Kidney (tissue), 22 donors: ENCODE measurements at places on chromosomes 4 and X. TPM values are rescaled to one million over a fixed set of nuclear protein-coding genes. Genes with fewer than 3 reads are reported as not detected.
A peak's percentile ranks its signal among the peaks of the same experiment; 100 is the strongest.

- H3K27me3 ChIP-seq, result no peaks in the 10 kb centered on the region
- H3K4me3 ChIP-seq, result no peak overlapping the region
- no peaks in the 10 kb centered on the region for H3K36me3 ChIP-seq
- no peak overlapping the region for H3K27ac ChIP-seq
- no peaks in the 10 kb centered on the region for H3K4me1 ChIP-seq
These were observed 375.3 kb downstream of the IDS start for GRCh38 chrX:149129767-149130166.

TEX13B gene
- not detected for total RNA-seq

GRCh38 chr4:110270492-110271197, 72.2 kb upstream of the ELOVL6 start:
- H3K4me1 ChIP-seq, result no peaks in the 10 kb centered on the region
- H3K27me3 ChIP-seq, result no peaks in the 10 kb centered on the region
- H3K4me3 ChIP-seq, result no peak overlapping the region
- no peak overlapping the region for H3K27ac ChIP-seq

GRCh38 chrX:43557792-43558191, 98.3 kb upstream of the MAOA start:
- no peak overlapping the region for H3K4me3 ChIP-seq
- peak; percentile 56 for DNase-seq
- no peaks in the 10 kb centered on the region for H3K4me1 ChIP-seq
- no peak overlapping the region for H3K27ac ChIP-seq
- no peaks in the 10 kb centered on the region for H3K36me3 ChIP-seq
- H3K27me3 ChIP-seq, result peaks cover 2% of the 10 kb centered on the region

DNA sequence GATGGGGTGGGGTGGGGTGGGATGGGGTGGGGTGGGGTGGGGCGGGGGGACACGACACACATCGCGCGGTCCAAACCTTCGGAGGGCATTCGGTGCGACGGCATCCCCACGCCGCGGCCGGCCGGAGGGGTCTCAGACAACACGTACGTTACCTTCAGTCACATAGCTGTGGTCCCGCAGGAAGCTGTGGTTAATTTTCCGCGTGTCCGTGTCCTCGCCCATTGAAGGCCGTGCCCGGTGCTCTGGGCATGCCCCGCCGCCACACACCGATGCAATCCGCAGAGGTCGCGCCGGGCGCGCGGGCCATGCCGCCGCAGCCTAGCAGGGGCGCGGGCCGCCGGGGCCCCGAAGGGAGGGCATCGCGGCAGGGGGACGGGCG, 417 bp downstream of the PPP2R2C start:
- no peak overlapping the region for H3K4me3 ChIP-seq
- peaks cover 16% of the 10 kb centered on the region for H3K27me3 ChIP-seq
- H3K4me1 ChIP-seq, result no peaks in the 10 kb centered on the region
- DNase-seq, result no peak

DNA sequence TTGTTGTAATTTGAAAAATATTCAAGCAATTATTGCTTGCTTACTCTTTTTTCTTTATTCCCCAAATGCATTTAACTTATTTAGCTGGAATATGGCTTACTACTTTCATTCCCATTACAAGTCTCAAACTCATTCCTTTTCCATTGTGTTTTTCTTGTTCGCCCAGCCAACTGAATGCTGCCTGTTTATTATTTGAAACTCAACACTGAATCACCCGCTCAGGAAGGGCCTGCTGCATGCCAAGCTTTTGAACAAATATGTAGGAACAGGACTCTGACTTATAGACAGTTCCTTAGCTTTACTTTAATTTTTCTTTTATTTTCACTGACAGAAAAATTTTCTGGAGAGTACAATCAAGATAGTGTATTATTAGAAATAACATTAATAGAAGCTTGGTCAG, 12.9 kb downstream of the PCDH18 start:
- no peak overlapping the region for H3K4me3 ChIP-seq
- no peak overlapping the region for H3K27ac ChIP-seq
- H3K36me3 ChIP-seq, result no peaks in the 10 kb centered on the region
- DNase-seq, result no peak
- no peaks in the 10 kb centered on the region for H3K27me3 ChIP-seq

BEX5 gene
- 9.5 TPM for total RNA-seq

GRCh38 chrX:31374786-31375185, 302.9 kb upstream of the FTHL17 start:
- H3K4me1 ChIP-seq, result no peaks in the 10 kb centered on the region
- no peak overlapping the region for H3K27ac ChIP-seq
- no peaks in the 10 kb centered on the region for H3K27me3 ChIP-seq
- H3K4me3 ChIP-seq, result no peak overlapping the region
- DNase-seq, result no peak
- no peaks in the 10 kb centered on the region for H3K36me3 ChIP-seq

- no peak for DNase-seq
- peaks cover 3% of the 10 kb centered on the region for H3K4me1 ChIP-seq
- no peaks in the 10 kb centered on the region for H3K36me3 ChIP-seq
- H3K4me3 ChIP-seq, result no peak overlapping the region
- H3K27ac ChIP-seq, result no peak overlapping the region
These were observed 5.0 kb downstream of the PNCK start for GRCh38 chrX:153668423-153669173.

CACNA1F gene
- total RNA-seq, result 0.25 TPM

DNA sequence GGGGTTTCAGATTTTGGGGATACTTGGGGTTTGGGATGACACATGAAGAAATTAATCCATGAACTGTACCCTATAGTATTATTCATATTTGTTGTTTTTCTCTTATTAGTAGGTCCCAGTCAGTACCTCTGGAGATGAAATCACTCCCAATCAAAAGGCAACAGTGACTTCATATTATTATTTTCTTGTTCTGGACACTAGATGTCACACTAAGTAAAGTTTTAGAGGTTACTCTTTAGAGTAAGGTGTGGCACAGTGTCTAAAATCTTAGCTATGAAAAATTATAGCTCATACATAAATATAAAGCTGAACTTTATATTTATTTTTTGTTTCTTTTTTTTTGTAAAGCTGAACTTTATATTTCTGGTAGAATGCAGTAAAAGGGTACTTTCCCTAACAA, 35.1 kb downstream of the FAM114A1 start:
- no peak overlapping the region for H3K27ac ChIP-seq
- no peak overlapping the region for H3K4me3 ChIP-seq
- H3K36me3 ChIP-seq, result peaks cover 3% of the 10 kb centered on the region
- DNase-seq, result no peak
- peaks cover 9% of the 10 kb centered on the region for H3K4me1 ChIP-seq

- no peaks in the 10 kb centered on the region for H3K4me1 ChIP-seq
- H3K4me3 ChIP-seq, result no peak overlapping the region
- H3K27ac ChIP-seq, result no peak overlapping the region
- H3K27me3 ChIP-seq, result no peaks in the 10 kb centered on the region
These were observed 312.8 kb downstream of the TENM3 start for GRCh38 chr4:182555997-182556418.

DNA sequence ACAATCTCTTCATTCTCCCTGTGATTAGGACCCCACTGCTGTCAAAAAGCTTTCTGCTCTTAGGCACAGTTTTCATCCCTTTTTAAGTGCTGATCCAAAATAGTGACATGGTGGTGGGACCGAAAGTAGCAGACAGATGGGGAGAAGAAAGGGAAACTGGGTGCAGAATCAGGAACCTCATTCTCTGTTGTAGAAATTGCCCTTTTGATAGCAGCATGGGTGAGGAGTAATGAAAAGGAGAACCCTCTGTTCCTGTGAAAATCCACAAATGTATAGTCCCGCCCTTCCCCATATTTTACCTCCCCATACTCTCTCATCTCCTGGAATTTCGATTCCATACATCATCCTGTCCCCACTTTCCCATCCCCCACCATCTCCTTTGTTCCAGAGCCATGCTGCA, 126.5 kb downstream of the STIM2 start:
- no peak overlapping the region for H3K4me3 ChIP-seq
- no peak for DNase-seq
- H3K4me1 ChIP-seq, result no peaks in the 10 kb centered on the region
- H3K36me3 ChIP-seq, result no peaks in the 10 kb centered on the region
- no peaks in the 10 kb centered on the region for H3K27me3 ChIP-seq
- no peak overlapping the region for H3K27ac ChIP-seq

DNA sequence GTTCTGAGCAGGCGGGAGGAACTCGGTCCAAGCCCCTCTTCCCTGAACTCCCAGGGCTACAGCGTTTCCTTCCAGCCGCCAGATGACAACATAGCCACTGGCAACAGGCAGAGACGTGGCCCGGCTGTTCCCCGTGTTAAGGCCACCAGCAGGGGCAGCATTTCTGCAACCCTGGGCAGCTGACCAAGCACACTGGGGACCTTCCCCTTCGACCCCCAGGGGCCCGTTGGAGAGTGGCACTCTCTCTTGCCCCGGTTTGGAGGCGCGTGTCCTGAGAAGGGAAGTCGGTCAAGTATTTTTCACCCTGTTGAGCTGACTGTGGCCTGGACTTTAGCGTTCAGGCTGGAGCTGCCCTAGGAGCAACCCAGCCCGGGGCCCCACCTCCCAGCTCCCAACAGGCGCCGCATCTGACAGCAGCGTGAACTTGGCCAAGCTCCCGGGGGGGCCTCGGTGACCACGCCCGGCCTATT, 37.6 kb downstream of the ZBTB49 start:
- no peak overlapping the region for H3K4me3 ChIP-seq
- H3K27me3 ChIP-seq, result no peaks in the 10 kb centered on the region
- H3K4me1 ChIP-seq, result no peaks in the 10 kb centered on the region
- H3K27ac ChIP-seq, result no peak overlapping the region
- DNase-seq, result peak; percentile 4
- no peaks in the 10 kb centered on the region for H3K36me3 ChIP-seq

- no peak overlapping the region for H3K27ac ChIP-seq
- no peak for DNase-seq
- H3K27me3 ChIP-seq, result no peaks in the 10 kb centered on the region
- H3K4me1 ChIP-seq, result peaks cover 23% of the 10 kb centered on the region
These were observed 328.6 kb downstream of the ARHGAP10 start for GRCh38 chr4:148060264-148061140.

DNA sequence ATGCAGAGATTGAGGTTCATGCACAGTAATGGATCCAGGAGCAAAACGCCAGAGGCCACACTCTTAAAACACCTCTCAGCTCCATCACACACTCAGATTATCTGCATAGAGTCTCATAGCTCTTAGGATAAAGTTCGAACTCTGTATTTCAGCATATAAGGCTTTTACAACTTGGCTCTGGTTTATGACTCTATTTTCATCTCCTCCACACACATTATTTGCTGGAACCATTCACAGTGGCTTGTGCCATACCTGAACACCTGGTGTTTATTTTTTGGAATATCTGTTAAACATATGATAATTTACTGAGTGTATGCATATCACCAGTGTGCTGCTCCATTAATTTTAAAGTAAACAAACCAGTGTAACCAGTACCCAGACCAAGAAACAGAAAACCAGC, 27.2 kb downstream of the RASL11B start:
- H3K36me3 ChIP-seq, result no peaks in the 10 kb centered on the region
- no peak for DNase-seq
- no peak overlapping the region for H3K4me3 ChIP-seq
- no peaks in the 10 kb centered on the region for H3K27me3 ChIP-seq
- H3K27ac ChIP-seq, result no peak overlapping the region

DNA sequence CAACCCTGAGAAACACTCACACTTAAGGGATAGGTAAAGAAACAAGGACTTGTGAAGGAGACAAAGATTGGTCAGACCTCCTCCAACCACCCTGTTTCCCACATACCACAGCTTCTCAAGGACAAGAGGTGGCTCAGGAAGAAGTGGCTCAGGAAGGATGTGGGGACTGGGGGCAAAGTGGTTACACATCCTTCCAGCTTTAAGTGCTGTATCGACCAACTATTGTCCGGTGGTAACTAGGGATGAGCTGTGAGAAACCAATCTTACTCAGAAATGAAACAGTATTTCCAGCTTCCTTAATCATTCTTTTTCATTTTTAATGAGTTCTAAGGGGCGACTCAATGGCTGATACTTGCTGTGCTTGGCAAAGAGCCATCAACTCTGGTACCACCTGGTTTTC, 8.5 kb upstream of the LHFPL1 start:
- no peak overlapping the region for H3K27ac ChIP-seq
- H3K36me3 ChIP-seq, result no peaks in the 10 kb centered on the region
- H3K4me3 ChIP-seq, result no peak overlapping the region
- no peaks in the 10 kb centered on the region for H3K27me3 ChIP-seq
- no peaks in the 10 kb centered on the region for H3K4me1 ChIP-seq

SSX4 gene
- total RNA-seq, result not detected

ADH7 gene
- not detected for total RNA-seq

DNA sequence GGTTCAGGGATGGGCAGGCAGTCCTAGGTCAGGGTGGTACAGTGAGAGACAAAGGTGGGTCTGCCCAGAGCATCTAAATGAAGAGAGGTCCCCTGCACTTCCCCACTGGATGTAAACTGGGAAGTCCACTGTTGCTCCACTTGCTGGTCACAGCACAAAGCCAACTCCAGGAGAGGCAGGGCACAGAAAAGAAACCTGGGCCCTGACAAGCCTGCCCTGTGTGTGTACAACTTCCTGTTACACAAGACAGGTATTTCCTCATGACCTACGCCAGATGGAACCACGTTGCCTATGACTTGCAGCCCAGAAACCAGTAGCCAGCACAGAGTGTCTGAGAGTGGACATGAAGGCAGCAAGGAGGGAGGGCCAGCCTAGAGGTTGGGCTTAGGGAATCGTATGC, 161.8 kb downstream of the SH3KBP1 start:
- H3K27me3 ChIP-seq, result no peaks in the 10 kb centered on the region
- H3K4me1 ChIP-seq, result no peaks in the 10 kb centered on the region
- H3K4me3 ChIP-seq, result no peak overlapping the region
- no peak overlapping the region for H3K27ac ChIP-seq
- DNase-seq, result no peak

DNA sequence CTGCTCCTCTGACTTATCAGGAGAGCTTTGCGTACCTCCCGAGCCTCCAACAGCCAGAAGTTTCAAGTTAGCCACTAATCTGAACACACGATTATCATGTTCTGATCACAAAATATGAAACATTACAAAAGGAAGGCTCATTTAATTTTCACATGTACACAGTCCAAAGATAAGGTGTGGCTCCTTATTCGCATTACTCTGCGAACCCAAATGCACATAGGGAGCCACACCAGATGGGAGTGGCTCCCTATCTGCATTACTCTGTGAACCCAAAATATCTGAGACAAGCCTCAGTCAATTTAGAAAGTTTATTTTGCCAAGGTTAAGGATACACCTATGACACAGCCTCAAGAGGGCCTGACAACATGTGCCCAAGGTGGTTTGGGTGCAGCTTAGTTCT, 28.4 kb downstream of the TLR8 start:
- H3K4me3 ChIP-seq, result no peak overlapping the region
- H3K36me3 ChIP-seq, result no peaks in the 10 kb centered on the region
- no peak for DNase-seq
- H3K4me1 ChIP-seq, result no peaks in the 10 kb centered on the region

AFAP1 gene
- total RNA-seq, result 26.3 TPM

DNA sequence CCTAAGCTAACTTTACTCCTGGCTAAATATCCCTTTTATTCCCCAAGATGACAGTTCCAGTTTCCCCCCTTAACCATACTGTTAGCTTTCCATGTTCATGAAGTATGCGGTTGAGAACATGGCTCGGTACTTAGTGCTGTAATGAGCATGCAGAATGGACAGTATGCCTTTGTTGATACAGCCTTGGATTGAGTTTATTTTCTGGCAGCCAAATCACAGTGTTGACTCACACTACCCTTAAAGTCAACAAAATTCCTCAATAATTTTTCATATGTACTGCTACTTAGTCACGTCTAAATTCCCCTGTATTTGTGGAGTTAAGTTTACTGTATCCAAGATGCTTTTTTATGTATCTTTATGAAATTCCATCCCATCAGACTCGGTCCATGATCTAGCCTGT, 1.4 kb upstream of the VEGFC start:
- no peaks in the 10 kb centered on the region for H3K4me1 ChIP-seq
- no peak overlapping the region for H3K27ac ChIP-seq
- no peaks in the 10 kb centered on the region for H3K27me3 ChIP-seq
- DNase-seq, result no peak
- H3K36me3 ChIP-seq, result no peaks in the 10 kb centered on the region
